ENCODE measurements at places on chromosomes 7 and 10.

DNA sequence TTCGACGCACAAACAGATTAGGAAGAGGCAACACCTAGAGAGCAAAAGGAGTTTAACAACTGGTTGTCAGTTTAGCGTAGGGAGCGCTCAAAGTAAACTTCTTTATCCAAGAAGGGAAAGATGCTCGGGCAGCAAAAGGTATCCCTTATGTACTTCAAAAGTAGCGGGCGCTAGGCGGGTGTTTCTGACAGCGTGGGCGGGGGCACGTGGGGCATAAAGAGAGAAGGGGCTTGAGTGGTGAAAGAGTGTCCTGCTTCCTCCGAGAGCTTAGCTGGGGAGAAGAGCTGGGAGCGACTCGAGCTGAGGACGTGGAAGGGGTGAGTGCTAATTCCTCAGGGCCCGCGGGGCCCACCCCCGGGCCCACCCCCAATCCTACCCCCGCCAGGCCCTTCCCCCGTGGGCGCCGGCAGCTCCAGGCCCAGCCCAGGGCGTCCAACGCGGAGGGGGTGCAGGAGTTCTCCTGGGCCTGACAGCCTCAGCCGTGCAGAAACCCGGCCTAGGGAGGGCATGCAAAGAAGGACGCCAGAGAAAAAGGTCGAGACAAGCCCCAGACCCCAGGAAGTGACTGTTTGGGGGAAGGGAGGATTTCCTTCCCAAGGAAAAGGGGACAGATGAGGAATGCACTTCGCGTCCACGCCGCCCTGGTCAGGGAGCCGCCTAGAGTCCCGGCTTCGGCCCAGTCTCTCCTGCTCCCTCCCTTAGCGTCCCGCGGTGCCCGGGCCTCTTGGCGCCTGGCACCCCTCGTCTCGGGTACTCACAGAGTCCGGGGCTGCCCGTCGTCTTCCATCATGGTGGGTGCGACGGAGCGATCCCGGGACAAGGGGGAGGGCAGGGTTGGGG is 868 bp downstream of the TIAL1 start:
- peak; percentile 53 for DNase-seq

DNA sequence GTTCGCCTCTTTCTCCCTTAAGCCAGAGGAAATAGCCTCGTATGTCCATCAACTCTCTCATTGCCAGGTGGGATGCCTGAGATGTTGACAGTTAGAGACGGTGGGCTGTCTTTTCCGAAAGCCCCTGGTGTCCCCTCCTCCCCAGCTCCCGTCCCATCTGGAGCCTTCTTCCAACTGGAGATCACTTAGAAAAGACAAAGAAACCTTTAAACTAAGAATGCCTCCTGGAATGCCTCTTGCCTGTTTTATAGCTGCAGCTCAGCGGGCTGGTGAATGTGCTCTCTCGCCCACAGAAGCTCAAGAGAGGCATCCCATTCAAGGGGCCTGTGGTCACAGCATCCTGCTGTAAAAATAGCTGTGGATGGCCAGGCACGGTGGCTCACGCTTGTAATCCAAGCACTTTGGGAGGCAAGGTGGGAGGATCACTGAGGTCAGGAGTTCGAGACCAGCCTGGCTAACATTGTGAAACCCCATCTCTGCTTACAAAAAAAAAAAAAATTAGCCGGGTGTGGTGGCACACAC is 5.2 kb upstream of the MYL10 start:
- DNase-seq: no peak

- DNase-seq: no peak
Observed at GRCh38 chr10:69538461-69538860, 34.8 kb downstream of the NEUROG3 start.

DNA sequence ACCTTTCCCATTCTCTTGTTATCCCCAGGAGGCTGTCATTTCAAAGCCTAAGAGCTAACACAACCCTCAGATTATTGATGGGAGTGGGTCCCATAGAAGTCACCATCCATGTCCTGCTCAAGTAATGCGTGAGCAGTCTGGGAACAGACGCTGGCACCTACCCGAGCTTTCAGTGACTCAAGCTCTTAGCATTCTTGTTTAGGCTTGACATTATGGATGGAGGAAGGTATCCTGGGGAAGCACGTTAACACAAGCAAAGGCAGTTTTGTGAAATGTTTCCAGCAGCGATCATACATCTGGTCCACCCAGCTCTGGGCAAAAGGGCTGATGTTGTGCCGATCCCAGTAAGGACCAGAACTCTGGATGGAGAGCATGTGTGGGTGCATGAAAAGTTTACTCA is 30.0 kb upstream of the AUTS2 start:
- DNase-seq: no peak

- no peak for DNase-seq
Observed at GRCh38 chr7:15130666-15131541, 228.4 kb upstream of the DGKB start.

GRCh38 chr10:45373576-45374349 is at the start of gene ALOX5:
Gene ALOX5 (plus strand): TSS chr10:45374216. CDS start chr10:45374280, 64 bp downstream.
- DNase-seq: no peak

DNA sequence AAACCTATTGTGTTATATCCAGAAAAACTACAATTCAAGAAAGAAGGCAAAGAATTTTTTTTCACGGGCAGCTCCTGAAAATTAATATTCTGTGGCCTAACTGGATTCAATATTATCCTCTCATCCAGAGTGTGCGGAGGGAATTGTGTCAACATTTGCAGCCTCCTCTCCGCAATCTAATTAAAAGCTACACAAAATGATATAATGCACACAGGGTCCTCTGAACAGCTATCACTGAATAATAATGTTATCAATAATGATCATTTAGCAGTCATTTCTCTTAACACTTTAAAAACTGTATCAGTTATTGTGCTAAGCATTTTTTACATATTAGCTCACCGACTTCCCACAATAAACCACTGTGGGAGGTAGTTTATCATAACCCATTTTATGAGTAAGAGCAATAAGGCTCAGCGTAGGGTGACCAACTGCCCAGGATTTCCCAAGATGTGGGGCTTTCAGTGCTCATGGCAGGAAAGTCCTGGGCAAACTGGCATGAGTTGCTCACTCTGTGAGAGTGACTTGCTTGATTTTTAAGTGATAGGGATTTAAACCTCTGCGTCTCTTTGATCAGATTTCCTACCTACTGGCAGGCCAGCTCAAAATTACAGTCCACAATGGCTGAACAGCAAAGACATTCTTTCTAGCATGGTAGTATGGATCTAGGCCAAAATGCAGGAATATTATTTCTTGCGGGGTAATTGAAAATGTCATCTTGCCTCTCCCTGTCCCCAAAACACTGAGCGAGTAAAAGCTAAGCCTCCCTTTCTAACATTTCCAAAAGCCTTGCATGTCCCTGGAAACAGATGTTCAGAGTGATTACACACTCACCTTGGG is 65.7 kb downstream of the AOAH start:
- DNase-seq: no peak

GRCh38 chr7:44290252-44290620 is 35.2 kb downstream of the CAMK2B start:
- DNase-seq: no peak

DNA sequence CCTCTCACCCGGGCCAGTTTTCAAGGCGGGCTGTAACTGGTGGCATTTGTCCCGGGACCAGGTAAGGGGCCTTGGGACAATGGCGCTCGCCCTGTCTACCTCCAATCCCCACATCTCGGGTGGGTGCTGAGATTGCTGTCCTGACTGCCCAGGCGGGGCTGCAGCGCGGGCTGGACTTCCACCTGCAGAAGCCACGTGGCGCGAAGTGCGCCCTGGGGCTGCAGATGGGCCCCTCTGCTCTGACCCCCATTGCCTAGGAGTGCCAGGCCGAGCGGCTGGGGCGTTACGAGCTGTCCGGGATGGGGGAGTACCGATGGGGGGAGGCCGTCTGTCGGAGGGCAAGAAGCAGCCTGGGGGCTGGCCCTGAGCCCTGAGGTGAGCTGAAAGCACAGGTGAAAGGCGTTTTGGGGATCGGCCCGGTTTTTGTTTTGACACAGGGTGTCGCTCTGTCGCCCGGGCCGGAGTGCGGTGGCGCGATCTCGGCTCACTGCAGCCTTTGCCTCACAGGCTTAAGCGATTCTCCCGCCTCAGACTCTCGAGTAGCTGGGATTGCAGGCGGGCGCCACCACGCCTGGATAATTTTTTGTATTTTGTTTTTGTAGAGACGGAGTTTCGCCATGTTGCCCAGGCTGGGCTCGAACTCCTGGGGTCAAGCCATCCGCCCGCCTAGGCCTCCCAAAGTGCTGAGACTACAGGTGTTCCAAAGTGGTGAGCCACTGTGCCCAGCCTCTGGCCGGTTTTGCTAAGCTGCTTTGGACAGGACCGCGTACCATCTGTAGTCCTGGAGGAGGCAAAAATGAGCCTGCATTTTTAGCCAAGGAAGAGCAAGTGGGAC is at the start of gene SFXN2:
SFXN2 (plus strand) TSS at position 16 of the 835 bp plus-strand sequence. CDS start 12,001 bp downstream, outside the sequence.
- DNase-seq: peak; percentile 30

- no peak for DNase-seq
Observed at GRCh38 chr10:77820349-77820748, 106.2 kb downstream of the DLG5 start.

DNA sequence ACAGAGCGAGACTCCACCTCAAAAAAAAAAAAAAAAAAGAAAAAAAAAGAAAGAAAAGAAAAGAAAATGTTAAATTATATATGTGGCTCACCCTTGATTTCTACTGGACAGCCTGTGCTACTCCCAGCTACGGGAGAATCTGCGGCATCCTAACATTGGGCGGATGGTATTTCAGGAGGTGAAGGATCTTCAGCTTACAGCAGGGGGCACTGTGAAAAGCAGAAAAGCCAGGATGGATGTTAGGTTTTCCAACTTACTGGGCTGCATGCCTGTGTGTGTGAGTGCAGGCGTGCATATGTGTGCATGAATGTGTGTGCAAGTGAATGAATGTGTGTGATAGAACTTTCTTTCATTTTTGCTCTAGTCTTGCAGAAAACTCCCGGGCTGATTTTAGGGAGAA is 1066.5 kb downstream of the TYW1 start:
- no peak for DNase-seq

- no peak for DNase-seq
Observed at GRCh38 chr7:73844848-73845460, 2.6 kb upstream of the METTL27 start.

DNA sequence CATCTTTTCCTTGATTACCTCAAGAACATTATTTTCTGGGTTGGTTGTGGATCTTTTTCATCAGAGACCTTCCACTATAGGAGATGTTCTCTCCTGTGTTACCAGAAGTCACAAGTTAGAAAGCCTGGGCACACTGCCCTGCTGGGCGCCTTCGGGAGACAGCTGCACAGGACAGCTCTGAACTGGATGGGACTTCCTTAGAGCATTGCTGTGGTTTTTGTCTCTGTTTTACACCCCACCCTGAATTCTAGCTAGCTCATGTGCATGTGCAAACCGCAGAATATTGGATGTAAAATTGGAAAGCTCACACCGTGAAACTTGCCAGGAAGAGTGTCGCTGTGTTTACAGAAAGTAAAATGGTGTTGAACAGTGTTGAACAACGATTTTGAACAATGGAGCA is 54.4 kb upstream of the SEC61G start:
- no peak for DNase-seq

GRCh38 chr7:44279286-44279685 is 46.1 kb downstream of the CAMK2B start:
- DNase-seq: no peak

DNA sequence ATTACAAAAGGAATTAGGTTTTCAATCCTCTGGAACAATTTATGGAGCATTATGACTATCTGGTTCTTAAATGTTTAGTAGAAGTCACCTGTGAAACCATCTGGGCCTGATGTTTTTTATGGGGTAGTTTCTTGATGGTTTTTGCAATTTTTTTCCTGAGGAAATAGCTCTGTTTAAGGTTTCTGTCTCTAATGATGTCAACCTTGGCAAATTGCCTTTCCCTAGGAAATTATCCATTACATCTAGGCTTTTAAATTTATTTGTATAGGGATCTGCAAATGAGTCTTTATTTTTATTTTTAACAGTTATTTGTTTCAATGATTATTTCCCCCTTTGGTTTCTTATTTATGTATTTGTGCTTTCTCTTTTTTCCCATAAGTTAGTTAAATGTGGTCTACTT is 222.8 kb downstream of the GALNT17 start:
- DNase-seq: no peak

DNA sequence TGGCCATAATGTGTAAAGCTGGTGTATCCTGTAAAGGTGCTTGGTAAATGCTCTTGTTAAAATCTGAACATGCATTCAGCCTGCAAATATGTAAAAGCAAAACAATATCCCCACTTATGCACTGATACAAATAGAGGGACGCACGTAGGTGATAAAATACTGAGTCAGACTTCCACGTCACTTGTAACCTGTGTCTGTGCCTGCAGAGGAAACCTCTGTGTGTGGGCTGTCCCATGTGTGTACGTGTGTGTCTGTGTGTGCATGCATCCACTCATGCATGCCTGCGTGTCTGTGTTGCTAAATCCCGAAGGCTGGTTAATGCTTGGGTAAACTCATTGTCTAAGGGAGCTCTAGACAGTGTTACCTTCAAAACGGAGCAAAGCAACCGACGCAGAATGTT is 68.9 kb downstream of the KLF6 start:
- no peak for DNase-seq

GRCh38 chr7:99897322-99898022 is 20.6 kb upstream of the OR2AE1 start:
- no peak for DNase-seq

DNA sequence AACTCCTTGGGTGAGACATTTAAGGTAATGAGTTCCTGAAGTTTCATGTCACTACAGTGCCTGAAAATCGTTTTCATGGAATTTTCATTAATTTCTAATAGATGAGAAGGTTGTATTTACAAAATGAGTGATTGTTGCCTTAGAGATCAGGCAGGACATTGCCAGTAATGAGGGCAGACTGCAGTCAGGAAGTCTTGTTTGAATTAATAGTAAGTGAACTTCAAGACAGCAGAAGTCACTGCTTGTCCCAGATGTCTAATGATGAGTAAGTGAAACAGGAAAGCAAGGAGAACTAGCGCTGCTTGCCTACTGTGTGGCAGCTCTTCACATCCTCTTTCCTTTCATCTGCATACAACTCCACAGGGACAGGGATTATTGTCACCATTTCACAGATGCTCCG is 237.4 kb downstream of the BAMBI start:
- no peak for DNase-seq

DNA sequence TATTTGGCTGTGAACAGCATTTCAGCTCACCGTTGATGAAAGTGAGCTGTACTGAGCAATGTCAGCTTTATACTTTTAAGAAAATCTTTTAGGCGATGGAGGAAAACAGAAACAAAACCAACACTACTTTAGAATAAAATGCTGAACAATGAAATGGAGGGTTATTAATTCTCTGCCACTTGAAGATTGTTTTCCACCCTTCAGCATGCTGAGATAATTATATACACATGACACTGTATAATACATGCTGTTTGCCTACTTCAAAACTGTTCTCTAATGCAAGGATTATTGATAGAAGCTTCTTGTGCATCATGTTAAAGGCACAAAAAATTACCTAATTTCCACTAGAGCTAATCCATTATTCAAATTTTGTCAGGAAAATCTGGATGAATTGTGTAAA is 66.8 kb downstream of the CACNA2D1 start:
- no peak for DNase-seq

GRCh38 chr10:89793649-89794254 is 92.4 kb downstream of the KIF20B start:
- DNase-seq: no peak

DNA sequence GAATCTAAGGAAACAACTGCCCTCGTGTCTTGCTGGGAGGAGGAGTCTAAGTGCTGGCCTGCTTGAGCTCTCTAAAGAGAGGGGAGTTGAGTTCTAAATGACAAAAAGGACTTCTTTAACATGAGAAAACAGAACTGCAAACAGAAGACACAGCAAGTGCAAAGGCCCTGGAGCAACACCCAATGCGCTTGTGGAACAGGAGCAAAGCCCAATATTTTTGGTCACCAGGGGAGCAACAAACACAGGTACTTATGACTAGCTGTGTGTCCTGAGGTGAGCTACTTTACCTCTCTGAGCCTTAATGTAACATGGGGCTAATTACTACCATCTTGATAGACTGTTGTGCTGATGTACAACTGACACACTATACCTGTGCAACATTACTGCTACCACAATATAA is 634.3 kb downstream of the PARD3 start:
- no peak for DNase-seq
